ENCODE measurements at places on chromosomes 5 and 9. TPM values are rescaled to one million over a fixed set of nuclear protein-coding genes. Genes with fewer than 3 reads are reported as not detected.

DNA sequence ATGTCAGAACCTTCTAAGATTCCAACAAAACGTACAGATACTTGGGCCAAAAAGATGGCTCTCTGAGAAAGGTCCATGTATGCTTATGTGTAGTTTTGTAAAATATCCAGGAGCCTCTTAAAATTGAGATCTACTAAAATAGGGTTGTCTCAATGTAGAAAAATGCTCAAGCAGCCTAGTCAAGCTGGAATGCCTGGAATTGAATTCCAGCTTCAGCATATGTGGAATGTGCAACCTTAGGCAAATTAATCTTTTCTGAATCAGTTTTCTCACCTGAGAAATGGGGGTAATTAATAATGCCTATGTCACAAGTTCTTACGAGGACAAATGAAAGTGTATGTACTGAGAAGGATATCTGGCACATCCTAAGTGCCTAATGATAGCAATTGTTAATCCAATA is 662.4 kb downstream of the DTWD2 start:
- no peaks in the 10 kb centered on the region for H3K4me1 ChIP-seq
- H3K27me3 ChIP-seq = no peaks in the 10 kb centered on the region
- DNase-seq = no peak
- no peak overlapping the region for H3K4me3 ChIP-seq
- H3K27ac ChIP-seq = no peak overlapping the region

The RFESD gene
- 1.4 TPM for total RNA-seq

GRCh38 chr9:134466869-134467616 is 140.8 kb downstream of the RXRA start:
- no peak overlapping the region for H3K27ac ChIP-seq
- H3K27me3 ChIP-seq = no peaks in the 10 kb centered on the region
- no peaks in the 10 kb centered on the region for H3K36me3 ChIP-seq
- H3K4me3 ChIP-seq = no peak overlapping the region
- DNase-seq = no peak
- peaks cover 7% of the 10 kb centered on the region for H3K4me1 ChIP-seq

DNA sequence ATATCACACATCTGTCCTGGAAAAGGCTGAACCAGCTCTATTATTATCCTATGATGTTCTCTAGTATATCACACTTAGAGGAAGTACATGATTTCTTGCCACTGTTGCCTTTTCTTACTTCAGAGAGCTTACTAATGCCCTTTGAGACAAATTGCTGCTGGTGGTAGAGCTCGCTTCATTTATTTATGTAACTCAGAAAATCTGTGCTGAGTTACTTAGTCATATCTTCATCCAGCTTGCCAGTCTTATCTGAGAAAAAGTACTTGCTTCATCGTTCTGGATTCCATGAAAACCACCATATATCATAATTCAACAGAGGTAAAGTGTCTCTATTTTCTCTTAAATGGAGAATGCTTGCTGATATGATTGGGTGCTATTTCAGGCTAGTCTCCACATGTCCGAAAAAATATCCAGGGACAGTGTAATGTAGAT is 26.6 kb downstream of the PTPDC1 start:
- H3K4me1 ChIP-seq = no peaks in the 10 kb centered on the region
- no peak for DNase-seq
- H3K27ac ChIP-seq = no peak overlapping the region

DNA sequence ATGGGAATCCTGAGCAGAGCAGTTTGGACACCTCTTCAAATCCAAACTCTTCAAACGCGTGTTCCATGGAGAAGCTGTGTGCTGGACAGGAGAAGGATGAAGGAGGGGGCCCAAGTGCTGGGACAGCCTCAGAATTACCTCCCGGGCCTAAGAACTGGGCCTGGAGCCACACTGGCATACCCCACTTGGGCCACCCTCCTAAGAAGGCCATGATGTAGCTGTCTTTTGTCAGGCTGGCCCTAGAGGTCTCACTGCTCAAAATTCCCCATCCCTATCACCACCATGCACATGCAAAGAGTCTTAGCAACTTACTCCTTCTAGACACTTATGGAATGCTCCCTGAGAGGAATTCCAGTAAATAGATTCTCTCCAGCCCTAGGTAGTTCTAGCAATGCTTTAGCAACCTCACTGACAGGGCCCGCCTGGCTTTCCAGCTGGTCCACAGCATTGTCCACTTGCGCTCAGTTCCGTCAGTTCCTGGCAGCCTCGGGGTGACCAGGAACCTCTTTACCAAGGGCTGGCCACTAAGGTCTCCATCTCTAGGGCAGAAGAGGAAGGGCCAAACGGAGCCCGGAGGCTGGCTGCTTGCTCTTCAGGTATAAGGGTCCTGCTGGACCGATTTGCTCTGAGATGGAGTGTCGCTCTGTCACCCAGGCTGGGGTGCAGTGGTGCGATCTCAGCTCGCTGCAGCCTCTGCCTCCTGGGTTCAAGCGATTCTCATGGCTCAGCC is 75.3 kb downstream of the RGS3 start:
- H3K4me1 ChIP-seq = peaks cover 87% of the 10 kb centered on the region
- no peaks in the 10 kb centered on the region for H3K27me3 ChIP-seq
- no peak overlapping the region for H3K4me3 ChIP-seq
- H3K36me3 ChIP-seq = peaks cover 77% of the 10 kb centered on the region

The B4GALT1 gene
- 143 TPM for total RNA-seq

DNA sequence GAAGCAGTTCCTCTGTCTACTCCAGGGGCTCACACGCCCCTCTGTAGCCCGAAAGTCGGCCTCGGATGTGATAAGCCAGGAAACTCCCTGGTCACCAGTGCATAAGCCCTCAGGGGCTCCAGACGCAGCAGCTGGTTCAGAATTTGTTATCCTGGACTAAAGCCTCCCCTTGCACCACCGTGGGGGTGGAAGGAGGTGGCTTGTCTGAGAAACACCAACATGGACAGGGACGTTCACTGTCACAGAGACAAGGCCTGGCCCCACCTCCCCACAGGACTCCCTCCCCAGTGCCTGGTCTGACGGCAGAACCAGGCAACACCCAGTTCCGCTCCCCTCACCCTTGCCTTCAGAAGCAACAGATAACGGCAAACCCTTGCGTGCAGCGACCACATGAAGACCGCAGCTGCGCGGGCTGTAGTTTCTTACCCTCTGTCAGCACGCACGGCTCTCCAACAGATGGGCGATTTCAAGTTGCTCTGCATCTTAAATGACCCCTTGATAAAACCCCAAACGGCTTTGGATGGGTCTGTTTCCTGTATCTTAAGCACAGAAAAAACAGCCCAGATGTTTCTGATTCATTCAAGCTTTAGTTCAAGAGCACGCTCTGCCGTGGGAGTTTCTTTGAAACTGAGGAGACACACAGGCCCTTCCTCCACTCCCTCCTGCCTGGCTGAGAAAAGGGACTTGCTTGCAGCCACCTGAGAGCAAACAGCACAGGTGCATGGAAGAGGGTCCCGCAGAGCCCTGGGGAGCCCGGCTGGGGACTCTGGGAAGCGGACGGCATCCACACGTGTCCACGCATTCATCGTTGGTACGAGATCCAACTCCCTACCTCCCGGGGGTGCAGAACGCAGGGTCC is 44.7 kb upstream of the NKD2 start:
- peaks cover 2% of the 10 kb centered on the region for H3K27me3 ChIP-seq
- H3K4me1 ChIP-seq = peaks cover 25% of the 10 kb centered on the region
- DNase-seq = peak; percentile 30

GRCh38 chr5:164394686-164395194 is 889.3 kb downstream of the MAT2B start:
- no peaks in the 10 kb centered on the region for H3K27me3 ChIP-seq
- no peak overlapping the region for H3K27ac ChIP-seq
- no peaks in the 10 kb centered on the region for H3K4me1 ChIP-seq

The FBP2 gene
- not detected for total RNA-seq

Data from natural killer cell (primary cell).